ENCODE measurements at places on chromosomes 7 and 10. TPM values are rescaled to one million over a fixed set of nuclear protein-coding genes. Genes with fewer than 3 reads are reported as not detected.

- DNase-seq = peak; percentile 47
Measured at GRCh38 chr7:40604601-40605438, 470.0 kb downstream of the SUGCT start.

DNA sequence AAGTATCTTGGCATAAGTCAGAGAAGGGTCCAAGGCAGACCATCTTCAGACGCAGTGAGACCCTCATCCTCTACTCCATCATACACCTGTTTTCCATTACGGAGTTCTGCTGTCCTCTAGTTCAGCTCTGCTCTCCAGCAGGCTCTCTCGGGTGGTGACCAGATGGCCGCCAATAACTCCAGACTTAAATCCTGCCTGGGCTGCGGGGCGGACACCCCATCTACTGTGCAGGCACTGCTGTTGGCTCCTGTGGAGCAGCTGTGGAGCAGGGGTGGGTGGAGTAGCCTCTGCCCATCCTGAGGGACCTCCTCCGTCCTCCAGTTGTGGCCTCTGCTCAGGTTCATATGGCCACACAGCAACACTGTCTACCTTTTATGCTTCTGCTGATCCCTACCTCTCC lies 608.1 kb downstream of the SDK1 start:
- DNase-seq = no peak

Gene AOAH
- total RNA-seq = not detected

- no peak for DNase-seq
Measured at GRCh38 chr10:123665491-123666286, 466 bp upstream of the GPR26 start.

DNA sequence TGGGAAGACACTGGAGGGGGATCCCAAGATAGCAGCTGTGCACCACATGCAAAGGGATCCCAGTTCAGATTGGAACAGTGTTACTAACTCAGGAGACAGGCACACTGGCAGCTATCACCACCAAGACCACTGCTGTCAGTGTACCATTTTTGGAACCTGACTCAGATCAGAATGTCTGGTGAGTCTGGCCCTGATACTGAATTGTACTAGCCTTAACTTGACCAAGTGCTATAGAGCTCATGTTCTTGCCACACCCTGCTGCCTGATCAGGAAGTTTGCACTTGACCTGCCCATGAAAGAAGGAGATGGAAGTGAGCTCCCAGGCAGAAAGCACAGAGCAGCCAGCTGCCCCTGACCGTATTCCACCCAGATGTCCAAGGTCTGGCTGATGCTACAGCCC lies 4.8 kb upstream of the PRRT4 start:
- no peak for DNase-seq

DNA sequence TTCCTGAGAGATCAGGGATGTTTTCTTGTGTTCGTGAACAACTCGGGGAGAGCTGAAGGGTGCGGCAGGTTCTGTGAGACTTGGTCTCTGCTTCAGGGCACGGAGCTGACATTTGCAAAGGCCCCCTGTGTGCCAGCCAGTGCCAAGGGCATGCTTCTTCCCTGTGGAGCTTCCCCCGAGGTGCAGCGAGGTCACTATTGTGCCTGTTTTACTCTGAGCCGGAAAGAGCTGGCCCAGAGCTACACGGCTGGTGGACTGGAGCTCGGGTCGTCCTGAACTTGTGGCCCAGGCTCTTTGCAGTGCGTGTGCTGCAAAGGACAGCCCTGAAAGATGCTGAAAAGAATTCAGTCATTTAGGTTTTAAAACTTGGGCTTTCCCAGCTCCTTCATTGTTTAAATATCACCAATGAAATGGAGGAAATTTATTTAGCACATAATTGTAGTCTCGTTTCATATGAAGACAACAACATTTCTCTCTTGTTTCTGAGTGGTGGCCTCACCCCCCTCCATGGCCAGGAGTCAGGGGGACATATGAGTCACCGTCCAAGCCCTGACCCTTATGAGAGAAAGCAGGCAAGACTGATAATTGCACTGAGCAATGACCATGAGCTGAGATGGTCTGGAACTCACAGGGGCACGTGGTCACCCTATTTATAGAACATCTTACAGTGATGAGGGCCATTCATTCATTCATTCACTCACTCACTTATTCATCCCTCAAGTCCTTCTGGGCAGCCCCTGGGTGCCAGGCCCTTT lies 102.6 kb downstream of the PTPRE start:
- no peak for DNase-seq

DNA sequence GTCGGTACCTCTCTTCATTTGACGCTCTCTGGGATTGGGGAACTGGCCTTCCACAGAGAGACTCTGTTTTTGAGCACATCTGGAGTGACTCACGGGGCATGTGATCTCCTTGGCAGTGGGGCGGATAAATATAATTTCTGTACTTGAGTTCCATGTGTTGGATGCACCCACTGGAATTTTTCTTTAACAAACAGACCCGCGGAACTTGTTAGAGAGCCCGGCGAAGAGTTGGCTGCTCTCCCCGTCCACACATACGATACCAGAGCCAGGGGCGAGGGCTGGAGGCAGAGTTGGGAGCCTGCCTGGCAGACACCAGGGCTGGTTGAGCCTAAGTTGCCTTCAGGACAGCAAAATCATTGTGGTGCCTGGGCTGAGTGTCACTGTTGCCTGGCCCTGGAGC lies at the start of gene FAM180A:
Gene FAM180A, minus strand, starts transcription at position 44 of the 400 bp plus-strand sequence. CDS start 233 bp downstream, outside the sequence.
- DNase-seq = no peak

Gene ELOVL3
- 1.4 TPM for total RNA-seq

Gene ANKRD30A
- not detected for total RNA-seq

DNA sequence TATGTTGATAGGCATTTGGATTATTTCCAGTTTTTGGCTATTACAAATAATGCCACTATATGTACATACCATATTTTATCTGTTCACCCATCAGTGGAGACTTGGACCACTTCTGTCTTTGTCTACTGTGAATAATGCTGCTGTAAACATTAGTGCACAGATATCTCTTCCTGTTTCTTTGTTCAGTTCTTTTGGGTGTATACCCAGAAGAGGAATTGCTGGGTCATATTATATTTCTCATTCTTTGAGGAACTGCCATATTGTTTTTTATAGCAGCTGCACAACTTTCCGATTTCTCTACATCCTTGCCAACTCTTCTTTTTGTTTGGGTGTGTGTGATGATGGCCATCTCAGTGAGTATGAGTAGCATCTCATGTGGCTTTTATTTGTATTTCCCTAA lies 218.0 kb downstream of the LRMDA start:
- DNase-seq = no peak

DNA sequence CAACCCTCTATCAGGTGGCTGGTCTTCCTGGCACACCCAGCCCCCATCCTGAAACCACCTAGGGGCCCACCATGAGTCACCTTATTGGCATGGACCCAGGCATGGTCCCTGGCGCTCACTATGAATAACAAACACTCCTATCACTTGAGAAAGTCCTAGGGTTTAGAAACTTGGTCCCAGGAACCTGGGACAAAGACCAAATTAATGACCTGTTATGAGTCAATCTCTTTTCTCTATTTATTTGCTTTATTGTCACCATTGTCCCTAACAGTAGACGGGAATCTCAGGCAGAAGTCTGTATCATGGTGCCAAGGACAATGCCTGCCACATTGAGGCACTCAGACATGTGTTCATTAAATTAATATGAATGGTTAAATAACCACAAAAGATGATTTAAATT lies 599.6 kb upstream of the C7orf33 start:
- DNase-seq = no peak

GRCh38 chr7:28044825-28045224 lies 135.8 kb downstream of the JAZF1 start:
- DNase-seq = no peak

Gene SLC26A5
- 1.5 TPM for total RNA-seq

GRCh38 chr10:106182542-106182941 lies 982.0 kb downstream of the SORCS1 start:
- DNase-seq = no peak

DNA sequence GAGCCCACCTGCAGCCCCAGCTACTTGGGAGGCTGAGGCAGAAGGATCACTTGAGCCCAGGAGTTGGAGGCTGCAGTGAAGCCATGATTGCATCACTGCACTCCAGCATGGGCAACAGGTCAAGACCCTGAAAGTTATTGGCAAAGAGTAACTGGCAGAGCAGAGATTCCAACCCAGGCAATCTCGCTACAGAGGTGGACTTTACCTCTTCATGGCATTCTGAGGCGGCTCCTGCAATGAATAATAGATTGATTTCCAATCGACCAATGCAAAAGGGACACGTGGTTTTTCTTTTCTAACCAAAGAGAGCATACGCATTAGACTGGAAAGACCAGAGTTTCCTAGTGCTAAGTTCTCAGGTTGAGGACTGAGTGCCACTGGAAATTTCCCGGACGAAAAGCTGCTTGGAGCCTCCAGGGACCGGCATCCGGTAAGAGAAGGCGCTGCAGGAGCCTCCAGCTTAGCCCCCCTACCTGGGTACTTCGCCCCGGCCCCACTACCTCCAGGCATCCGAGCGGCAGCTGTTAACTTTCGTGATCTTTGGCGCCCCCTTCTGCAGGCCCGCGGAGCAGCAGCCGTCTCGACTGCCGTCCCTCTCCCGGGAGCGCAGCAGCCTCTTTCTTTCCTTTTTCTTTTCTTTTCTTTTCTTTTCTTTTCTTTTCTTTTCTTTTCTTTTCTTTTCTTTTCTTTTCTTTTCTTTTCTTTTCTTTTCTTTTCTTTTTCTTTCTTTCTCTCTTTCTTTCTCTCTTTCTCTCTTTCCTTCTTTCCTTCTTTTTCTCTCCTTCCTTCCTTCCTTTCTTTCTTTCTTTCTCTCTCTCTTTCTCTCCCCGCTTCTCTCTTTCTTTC lies 4.1 kb downstream of the MBLAC1 start:
- DNase-seq = peak; percentile 76

GRCh38 chr10:127094984-127095383 lies 101.4 kb downstream of the INSYN2A start:
- DNase-seq = no peak

Gene SDK1
- 6.2 TPM for total RNA-seq

- no peak for DNase-seq
Measured at GRCh38 chr10:122561792-122562191, 1.2 kb downstream of the DMBT1 start.

Gene PNLIPRP1
- total RNA-seq = not detected

GRCh38 chr7:83514977-83515376 lies 134.0 kb downstream of the SEMA3E start:
- DNase-seq = no peak

DNA sequence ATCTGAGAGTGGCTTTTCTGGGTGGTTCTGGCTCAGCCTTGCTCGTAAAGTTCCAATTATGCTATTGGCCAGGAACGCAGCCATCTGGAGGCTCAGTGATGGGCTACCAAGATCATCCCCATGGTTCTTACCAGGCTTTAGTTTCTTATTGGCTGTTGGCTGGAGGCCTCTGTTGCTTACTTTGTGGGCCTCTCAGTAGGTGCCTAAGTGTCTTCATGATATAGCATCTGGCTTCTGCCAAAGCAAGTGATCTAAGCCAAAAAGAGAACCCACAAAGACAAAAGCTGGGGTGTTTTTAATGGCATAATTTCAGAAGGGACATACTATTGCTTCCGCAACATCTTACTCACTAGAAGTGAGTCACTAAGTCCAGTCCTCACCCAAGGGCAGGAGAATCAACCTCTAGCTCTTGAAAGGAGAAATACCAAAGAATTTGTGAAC lies 132.0 kb upstream of the MDFIC start:
- no peak for DNase-seq

Gene EBLN1
- total RNA-seq = not detected

DNA sequence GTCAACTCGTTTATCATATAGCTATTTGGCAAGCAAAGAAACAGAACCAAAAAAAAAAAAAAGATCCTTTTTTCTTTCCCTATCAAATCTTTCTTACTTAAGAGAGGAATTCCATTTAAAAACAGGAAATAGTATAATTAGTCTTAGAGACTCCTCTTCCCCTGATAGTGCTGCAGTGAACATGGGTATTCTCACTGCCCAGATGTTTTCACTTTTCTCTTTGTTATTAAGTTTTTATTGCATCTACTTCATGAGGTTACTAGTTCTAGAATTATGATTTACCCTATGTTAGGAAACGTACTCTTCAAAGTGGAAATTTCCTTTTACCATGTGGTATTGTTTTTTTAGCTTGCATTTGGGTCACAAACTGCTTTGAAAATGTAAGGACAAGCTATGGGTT lies 8.5 kb downstream of the CASP2 start:
- no peak for DNase-seq

DNA sequence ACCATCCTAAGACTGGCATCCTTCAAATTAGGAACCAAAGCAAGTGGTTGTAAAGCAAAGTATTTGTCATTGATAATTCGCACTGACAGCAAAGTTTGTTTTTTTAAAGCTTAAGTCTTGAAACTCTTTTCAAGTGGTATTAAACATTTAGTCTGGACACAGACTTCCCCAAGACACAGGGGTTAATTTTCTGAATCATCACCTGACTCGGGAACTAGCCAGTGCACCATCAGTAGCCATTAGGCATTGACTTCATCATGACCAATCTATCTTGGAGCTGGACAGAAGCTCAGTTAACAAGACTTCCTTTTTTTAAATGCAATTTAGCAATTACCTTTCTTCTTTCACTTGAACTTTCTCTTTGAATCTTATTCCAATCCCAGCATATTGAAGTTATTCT lies 210.6 kb downstream of the ZNF365 start:
- no peak for DNase-seq
